ENCODE measurements at places on chromosomes 2 and 18.

DNA sequence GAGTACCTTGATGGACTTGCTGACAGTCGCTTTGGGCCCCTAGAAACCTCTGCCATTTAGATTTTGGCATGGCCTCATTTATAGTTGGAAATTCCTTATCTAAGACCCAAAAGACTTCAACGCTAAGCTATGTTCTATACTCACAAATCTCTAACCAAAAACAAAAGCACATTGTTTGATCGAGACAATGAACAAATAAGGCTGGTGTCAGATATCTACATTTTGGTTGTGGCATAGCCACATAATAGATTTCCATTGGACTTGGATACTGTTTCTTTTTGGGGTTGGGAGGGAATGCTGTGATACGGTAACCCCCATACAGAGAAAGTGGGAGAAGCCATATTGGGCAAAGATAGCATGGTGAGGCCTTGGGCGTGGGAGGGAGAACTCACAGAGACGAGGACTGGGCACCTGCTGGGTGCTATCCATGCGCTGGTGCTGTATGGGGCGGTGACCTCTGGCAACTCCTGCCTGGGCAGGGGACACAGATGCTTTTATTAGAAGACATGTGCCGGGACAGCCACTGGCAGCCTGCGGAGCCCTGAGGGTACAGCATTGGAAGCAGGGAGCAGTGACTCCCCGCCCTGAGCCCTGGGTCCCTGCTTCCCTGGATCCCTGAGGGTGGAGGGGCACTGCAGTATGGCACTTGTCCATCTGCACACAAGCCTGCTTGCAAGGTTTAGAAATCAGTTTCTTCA is 97.1 kb downstream of the ASAP2 start:
- no peak for DNase-seq

- no peak for DNase-seq
Observed at GRCh38 chr2:183215917-183216316, 91.7 kb downstream of the NUP35 start.

DNA sequence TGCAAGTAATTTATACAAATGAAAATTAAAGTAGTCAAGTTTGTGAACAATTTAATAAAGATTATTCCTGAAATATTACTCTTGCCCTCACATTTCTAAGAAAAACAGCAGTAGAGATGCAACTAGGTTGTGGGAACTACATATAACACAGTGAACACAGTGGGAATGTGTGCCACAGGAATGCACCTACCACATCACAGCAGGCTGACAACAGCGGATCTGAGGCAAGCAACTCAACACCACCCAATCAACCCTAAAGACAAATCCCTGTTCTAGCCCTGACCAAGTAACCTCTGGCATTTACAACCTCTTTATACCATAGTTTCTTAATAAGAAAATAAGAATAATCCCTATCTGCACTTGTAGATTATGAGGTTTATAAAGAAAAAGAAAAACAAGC is 23.4 kb downstream of the MBOAT2 start:
- no peak for DNase-seq

GRCh38 chr2:241208058-241208457 is 19.6 kb downstream of the ANO7 start:
- no peak for DNase-seq

DNA sequence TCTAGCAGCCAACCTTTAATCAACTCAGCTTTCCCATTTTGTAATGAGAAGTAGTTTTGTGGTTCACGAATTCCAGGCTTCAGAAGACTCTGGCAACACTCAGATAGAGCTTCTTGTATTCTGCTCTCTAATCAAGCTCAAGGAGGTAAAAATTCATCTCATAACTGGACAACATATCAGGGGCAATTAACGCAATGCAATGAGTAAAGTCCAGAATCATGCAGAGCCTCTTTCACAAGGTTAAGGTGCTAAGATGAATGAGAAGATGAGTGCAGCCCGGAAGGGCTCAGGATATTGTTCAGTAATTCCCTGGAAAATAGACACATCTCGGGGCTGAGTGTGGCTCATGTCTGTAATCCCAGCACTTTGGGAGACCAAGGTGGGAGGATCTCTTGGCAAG is 527.7 kb downstream of the SOX11 start:
- DNase-seq = no peak

GRCh38 chr2:47054868-47055267 is 100.2 kb downstream of the STPG4 start:
- no peak for DNase-seq

DNA sequence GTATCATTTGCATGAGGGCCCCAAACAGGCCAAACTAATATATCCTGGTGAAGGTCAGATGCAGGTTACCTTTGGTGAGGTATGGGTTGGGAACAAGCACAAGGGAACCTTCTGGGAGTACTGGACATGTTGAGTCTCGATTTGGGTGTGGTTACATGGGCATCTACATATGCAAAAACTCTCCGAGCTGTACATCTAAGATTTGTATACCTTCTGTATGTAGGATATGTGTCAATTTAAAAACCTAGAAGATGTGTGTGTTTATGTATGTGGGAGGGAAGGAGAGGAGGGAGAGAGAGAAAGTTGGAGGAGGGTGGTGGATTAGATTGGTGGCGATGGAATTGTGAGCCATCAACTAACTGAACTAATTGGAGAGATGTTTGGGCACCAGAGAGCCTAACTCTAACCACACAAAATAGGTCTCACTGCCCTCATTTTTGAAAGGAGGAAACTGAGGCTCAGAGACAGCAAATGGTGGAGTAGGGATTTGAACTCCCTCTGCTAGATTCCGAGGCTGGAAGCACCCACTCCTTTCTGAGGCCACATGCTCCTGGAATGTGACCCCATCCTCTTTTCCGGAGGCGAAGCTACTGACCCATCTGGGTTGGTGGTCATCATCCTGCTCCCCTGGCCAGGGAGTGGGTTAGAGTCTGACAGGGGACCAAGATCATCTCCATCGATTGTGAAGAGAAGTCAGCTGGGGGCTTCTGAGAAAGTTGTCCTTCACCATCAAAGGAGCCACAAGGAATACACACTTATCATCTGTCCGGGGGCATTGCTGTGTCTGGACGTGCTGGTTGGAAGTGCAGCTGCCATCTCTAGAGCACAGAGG is 107.3 kb upstream of the MYCN start:
- no peak for DNase-seq

GRCh38 chr2:218357236-218358177 is 850 bp downstream of the CATIP start:
- no peak for DNase-seq

DNA sequence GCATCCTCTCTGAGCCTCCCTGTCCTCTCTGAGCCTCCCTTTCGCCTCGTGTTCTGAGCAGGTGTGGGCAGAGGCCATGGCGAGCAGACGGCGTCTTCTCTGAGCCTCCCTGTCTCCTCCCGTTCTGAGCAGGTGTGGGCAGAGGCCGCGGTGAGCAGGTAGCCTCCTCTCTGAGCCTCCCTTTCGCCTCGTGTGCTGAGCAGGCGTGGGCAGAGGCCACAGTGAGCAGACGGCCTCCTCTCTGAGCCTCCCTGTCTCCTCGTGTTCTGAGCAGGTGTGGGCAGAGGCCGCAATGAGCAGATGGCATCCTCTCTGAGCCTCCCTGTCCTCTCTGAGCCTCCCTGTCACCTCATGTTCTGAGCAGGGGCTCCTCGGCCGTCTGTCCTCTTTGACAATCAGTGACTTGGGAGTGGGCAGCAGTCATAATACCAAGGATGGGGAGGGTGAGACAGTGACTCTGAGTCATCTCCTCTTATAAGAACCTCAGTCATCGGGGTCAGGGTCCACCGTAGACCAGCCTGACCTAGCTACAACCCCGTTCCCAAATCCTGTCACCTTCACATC is 395.1 kb upstream of the SALL3 start:
- no peak for DNase-seq

GRCh38 chr2:108257757-108258331 is 18.1 kb downstream of the SULT1C3 start:
- DNase-seq = no peak

GRCh38 chr2:188659656-188660406 is 314.3 kb upstream of the COL3A1 start:
- DNase-seq = no peak

GRCh38 chr2:164913011-164913410 is 42.3 kb downstream of the SLC38A11 start:
- no peak for DNase-seq

DNA sequence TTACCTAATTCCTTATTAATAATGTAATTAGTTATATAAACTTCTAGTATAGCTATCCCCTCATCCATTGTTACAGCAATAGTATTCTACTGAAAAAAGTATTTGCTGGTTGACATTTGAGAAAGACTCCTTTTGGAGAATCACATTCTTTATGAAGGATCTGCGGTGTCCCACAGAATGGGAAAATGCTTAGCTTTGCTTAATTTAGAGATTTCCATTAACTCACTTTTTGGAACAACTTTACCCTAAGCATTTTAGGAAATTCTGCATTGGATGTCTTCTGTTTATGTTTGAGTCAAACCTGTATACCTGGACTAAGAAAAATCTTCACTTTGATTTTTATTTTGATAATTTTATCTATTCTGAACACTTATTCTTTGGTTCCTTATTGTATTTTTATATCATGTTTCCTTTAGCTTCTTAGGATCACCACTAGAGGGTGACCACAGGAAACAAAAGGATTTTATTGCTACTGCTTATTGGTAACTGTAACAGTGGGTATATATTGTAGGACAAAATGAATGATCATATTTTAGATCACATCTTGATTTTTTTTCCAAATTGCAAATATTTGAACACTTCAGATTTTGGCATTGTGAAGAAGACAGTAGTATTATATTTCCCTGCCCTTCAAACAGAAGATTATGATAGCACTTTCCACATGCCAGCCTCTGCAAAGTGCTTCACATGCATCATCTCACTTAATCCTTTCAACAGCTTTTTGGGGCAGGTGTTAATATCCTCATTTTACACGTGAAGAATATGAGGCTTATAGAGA is 79.6 kb downstream of the MIB1 start:
- no peak for DNase-seq

DNA sequence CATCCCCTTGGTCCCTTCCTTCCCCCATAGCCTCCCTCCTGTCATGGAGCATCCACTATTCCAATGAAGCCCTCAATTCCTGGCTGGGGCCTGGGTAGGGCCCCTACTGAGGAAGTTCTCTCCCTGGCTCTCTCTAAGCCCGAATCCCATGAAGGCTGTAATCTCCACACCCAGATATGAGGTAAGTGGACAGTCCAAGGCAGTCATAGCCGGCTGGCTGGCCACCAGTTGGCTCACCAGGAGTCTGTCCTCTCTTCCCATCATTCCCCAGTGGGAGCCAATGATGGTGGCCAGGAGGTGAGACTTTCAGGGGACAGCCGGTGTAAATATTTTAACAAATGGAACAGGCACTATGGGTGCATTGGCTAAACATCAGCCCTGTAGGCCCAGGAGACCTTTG is 6.8 kb upstream of the TAF1B start:
- no peak for DNase-seq

GRCh38 chr18:76410033-76410432 is 85.0 kb downstream of the ZNF516 start:
- DNase-seq = no peak

DNA sequence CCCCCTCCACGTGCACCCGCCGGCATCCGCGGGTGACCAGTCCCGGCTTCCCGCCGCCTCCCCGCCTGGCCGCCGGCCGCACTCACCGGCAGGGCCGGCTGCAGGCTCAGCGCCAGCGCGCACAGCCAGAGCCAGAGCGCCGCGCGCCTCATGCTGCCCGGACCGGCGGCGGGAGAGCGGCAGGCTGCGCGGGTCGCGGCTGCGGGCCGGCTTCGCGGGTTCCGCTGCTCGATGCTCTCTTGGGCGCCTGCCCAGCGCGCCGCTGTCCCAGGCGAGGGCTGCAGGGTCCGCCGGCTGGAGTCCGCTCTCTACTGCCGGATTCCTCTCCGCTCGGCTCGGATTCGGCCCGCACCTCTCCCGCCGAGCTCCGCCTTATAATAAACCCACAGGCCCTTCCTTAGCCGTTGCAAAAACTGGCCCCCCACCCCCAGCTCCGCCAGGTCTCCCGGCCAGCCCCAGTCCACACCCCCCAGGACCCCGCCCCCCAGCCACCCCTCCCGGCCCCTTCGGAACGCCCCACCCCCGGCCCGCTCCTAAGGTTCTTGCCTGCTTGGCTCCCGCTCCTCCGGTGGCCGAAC is at the start of gene SDC1:
SDC1 (minus strand) TSS at position 415 of the 578 bp plus-strand sequence; CDS start at position 152, 263 bp downstream.
- no peak for DNase-seq

GRCh38 chr2:55992455-55992854 is 68.9 kb upstream of the EFEMP1 start:
- no peak for DNase-seq

GRCh38 chr2:134325696-134326095 is 71.8 kb downstream of the MGAT5 start:
- no peak for DNase-seq

- no peak for DNase-seq
Observed at GRCh38 chr2:28263690-28264089, 129.0 kb upstream of the FOSL2 start.

- DNase-seq = no peak
Observed at GRCh38 chr2:58299123-58299522, 58.0 kb upstream of the FANCL start.

DNA sequence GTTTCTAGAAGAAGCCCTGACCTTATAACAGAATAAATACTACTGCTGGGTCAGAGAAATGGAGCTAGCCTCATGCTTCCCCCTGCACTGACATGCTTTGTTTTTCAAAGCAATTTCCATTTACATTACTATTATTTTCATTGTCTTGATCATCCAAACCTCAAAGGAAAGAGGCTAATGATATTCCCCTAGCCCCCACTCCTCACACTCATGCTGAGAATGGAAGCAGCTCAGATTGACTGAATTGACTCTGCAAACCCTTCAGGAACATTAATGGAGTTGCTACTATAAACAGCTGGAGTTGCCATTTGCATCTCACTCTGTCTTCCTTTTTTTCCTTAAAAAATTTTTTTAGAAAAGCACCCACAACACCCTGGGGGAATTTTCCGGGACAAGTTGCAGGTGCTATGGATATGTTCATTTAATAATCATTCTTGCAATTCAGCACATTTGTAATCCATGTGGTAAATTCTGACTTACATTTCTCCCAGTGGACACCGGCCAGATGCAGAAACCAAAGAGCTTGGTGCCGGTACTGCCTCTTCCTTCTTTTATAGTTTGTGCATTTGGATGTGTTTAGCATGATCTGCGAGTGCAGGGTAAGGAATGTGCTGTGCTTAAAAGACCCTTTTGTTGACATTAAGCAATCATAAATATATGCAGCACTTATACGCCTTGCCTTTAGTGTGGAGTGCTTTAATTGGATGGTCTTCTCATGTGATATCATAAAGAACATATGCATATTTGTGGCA is 103.3 kb upstream of the OSR1 start:
- DNase-seq = no peak

DNA sequence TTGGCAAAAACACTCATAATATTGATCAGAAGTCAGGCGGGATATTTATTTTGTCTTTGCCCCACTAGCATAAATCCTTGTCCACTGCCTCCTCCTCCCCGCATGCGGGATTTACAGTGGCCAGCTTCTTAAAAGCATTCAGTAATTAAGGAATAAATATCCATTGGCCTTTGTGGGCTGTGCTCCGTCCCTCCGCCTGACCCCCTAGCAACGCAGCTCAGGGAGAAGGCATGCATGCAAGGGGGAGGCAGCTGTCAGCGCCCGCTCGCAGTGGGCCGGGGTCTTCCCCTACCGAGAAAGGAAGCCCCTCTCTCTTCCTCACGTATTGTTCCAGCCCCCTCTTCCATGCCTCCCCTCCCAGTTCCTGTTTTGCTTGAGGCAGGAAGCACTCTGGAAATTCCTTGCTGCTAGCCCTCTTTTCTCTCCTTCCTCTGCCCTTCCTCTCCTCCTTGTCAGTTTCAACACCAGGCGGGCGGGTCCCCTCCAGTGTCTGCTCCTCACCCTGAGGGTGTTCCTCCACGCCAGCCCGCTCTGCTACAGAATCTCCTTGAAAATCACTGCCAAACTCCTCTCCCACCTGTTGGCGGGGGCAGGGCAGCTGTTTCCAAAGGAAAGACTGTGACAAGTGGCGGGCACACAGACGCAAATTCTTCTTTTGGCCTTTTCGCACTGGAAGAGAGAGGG is 60.1 kb downstream of the GBX2 start:
- no peak for DNase-seq

- DNase-seq = no peak
Observed at GRCh38 chr18:8795586-8796325, 90.4 kb downstream of the MTCL1 start.

Data from activated CD8-positive, alpha-beta memory T cell treated with anti-CD3 and anti-CD28 coated beads for 48 hours (primary cell).